ENCODE measurements at places on chromosomes 2 and 18.

DNA sequence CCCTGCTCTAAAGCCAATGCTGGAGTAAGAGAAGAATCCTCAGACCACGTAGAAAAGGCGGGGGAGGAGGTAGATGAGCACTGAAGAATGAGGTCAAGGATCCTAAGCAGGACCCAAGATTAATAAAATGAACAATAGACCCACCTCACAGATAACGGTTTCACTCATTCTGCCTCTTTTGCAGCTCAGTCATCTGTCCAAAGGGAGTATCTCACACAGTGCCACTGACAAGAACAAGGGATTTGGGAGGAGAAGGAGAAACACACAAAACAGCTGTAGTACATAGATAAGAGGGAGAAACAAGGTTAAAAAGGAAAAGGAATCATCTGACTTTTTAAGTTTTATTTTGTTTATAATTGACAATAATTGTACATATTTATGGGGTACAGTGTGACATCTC, 30.9 kb upstream of the SULT1C4 start:
- DNase-seq = no peak

- DNase-seq = no peak
Observed at GRCh38 chr18:3773303-3773702, 323.3 kb downstream of the TGIF1 start.

DNA sequence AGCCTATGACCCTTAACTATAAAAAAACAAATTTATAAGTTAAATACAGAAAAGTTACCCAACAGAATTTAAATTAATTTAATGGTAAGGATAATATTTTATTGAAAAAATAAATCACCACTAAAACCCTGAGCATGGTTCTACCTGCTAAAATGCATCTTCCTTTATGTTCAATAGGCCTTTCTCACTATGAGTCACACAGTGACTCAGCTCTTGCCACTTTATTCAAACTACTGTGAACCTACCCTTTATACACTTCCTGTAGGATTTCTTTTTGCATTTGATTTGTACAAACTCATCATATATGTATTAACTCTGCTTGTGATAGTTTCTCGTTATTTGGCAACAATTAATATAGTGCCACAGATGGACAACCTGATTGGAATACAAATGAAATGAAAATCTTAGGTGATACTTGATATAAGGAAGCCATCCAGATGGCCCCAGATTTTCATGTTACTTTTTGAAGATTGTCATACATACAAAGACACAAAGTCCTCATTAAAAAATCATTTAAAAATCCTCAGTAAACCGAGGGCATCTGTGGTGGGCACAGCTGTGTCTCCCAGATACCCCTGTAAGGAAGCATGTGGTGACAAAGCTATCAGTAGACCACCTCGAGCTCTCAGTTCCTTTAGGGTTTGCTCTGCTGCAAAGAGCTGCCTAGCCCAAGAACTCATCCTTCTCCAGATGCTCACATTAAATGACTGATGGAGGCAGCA, 55.2 kb upstream of the COBLL1 start:
- no peak for DNase-seq

GRCh38 chr2:12486205-12487118, 230.3 kb upstream of the TRIB2 start:
- no peak for DNase-seq

DNA sequence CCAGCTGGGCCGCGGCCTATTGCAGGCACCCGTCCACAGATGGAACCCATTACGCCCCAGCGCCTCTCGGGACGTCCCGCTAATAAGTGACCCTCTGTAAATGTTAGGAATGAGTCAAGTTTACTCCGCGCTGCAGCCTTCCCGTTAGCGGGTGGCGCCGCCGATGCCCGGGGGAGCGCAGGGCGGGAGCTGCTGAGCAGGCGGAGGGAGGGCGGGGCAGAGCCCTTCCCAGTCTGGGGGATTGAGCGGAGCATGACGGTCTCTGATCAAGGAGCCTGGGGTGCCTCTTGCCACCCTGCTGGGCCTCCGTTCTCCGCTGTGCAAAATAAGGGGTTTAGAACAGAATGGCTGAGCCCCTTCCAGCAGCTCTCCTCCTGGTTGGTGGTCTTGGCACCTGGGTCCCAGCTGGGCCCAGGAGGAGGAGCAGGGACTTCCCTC, 10.5 kb downstream of the CROCC2 start:
- peak; percentile 68 for DNase-seq

- no peak for DNase-seq
Observed at GRCh38 chr2:50691513-50691912, 340.4 kb downstream of the NRXN1 start.

All from left ventricle myocardium inferior (tissue), 1 donor.